ENCODE measurements at places on chromosomes 11 and 22.

DNA sequence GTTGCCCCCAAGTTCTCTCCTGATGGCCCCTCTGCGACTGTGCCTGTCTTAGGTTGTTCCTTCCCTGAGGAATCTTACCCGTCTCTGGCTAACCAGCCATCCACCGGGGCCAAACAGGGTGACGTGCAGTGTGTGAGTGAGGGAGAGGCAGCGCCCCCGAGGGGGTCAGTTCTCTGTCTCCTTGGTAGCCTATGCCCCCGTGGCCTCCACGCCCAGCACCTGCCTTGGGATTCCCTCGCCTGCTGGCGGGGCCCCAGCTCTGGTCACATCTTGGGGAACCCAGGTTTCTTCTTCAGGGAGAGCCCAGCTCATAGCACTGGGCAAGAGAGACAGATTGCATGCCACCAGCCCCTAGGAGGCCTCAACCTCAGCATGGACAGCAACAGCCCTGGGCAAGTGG lies 5.8 kb downstream of the NXF1 start:
- DNase-seq = no peak

GRCh38 chr11:36048496-36049247 lies 104.8 kb downstream of the LDLRAD3 start:
- DNase-seq = no peak

GRCh38 chr22:36336246-36337182 lies 51.3 kb downstream of the MYH9 start:
- DNase-seq = no peak

DNA sequence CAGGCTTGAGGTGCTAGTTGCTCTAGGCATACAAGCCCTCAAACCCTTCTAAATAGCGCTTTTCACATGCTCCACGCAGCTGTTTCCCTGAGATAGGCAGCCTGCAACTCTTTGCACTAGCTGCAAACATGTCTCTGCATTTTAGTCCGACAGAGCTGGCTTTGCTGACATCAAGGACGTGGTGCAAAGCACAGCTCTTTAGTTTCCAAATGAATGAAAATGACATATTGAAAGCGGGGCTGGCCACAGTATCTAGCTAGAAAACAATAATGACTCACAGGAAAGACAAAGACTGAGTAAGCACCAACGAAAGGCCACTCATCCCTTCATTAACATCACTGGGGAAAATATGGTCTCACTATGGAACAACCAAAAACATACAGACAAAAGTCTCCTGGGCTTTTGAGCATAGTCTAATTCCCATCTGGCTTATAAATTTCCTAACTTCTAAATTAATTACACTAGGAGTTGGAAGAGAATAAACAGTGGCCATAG lies 15.3 kb upstream of the ZC3H12C start:
- DNase-seq = no peak

DNA sequence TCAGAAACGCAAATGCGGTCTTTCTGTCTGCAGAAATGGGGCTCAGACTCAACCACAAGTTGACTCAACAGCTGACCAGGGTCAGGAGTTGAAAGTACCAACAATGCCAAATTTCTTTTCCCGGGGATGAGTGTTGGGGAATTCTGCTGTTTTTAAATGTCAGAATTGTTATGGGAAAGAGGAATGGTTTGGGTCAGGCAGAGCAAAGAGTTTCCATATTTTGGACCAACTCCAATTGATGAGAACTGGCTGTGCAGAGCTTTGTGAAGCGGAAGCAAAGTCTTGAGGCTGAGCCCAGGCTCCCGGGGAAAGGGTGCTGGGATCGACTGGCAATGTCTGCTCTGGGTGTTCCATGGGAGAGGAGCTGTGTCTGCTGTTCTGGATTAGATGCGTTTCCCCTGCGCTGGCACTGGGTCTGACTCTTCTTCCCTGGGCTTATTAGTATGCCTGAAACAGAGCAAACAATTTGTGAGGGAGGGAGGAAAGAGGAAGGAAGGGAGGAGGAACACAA lies 36.2 kb downstream of the TXN2 start:
- no peak for DNase-seq

DNA sequence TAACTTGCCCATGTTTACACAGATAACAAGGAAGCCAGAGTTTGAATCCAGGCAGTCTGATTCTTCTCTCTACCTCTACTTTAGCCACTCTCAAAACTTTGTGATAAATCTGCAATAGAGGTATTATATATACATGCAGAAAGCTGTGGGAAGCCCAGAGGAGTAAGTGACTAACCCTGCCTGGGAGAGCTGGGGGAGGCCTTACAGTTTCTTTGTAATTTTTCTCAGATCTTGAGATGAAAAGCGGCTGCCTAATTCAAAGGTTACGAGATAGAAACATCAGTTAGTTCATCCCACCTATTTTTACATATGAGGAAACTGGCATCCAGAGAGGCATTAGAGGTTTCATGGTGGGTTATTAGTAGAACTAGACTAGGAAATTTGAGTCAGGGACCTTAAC lies 4.9 kb downstream of the STIM1 start:
- DNase-seq = no peak

DNA sequence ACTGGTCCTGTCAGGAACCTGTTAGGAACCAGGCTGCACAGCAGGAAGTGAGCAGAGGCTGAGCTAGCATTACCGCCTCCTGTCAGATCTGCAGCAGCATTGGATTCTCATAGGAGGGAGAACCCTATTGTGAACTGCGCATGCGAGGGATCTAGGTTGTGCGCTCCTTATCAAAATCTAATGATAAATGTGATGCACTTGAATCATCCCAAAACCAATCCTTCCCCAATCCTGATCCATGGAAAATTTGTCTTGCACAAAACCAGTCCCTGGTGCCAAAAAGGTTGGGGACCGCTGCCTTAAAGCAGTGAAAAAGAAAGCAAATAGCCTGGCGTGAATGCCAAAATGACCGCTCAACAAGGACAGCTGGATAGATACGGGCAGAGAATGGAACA lies 1.9 kb upstream of the ARAP1 start:
- DNase-seq = no peak

GRCh38 chr11:131796541-131796940 lies 426.1 kb downstream of the NTM start:
- DNase-seq = no peak

- no peak for DNase-seq
Observed at GRCh38 chr11:86923999-86924766, 31.0 kb downstream of the FZD4 start.

DNA sequence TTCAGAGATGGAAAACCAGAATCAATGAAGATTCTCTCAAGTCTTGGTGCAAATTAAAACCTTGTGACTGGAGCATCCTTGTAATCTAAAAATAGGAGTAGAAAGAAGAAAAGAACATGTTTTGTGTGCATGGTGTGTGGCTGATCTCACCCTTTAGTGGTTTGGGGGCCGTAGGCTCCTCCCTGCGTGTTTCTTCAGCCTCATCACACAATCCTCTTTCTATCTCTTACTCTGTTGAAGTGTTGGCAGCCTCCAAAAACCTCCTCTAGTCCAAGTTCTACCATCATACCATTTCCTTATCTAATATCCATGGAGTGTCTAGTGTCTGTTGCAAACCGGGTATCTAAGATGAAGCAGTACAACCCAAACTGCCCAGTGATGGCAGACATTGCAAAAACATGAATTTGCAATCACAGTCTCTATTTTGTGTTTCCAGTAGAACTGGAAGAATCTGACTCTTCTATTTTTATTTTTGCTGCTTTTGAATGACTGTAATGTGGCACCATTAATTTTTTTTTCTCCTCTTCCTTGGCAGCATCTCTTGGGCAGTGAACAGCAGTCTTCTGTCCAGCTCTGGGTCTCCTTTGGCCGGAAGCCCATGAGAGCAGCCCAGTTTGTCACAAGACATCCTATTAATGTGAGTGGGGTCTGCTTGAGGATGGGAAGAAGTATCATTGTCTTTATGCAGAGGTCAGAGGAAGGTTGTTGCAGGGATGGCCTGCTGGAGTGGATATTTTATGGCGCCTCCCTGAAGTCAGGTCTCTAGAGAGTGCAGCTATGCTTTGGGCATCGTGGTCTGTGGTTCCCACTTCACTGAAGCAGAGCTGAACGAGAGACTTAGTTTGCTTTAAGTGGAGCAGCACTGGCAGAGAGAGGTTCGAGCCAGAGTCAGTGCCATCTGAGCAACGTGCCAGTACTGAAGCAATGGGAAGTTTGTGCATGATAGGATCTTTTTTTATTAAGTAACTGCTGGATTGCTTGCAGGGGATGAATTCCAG lies 60.0 kb upstream of the SORL1-AS1 start:
- no peak for DNase-seq

DNA sequence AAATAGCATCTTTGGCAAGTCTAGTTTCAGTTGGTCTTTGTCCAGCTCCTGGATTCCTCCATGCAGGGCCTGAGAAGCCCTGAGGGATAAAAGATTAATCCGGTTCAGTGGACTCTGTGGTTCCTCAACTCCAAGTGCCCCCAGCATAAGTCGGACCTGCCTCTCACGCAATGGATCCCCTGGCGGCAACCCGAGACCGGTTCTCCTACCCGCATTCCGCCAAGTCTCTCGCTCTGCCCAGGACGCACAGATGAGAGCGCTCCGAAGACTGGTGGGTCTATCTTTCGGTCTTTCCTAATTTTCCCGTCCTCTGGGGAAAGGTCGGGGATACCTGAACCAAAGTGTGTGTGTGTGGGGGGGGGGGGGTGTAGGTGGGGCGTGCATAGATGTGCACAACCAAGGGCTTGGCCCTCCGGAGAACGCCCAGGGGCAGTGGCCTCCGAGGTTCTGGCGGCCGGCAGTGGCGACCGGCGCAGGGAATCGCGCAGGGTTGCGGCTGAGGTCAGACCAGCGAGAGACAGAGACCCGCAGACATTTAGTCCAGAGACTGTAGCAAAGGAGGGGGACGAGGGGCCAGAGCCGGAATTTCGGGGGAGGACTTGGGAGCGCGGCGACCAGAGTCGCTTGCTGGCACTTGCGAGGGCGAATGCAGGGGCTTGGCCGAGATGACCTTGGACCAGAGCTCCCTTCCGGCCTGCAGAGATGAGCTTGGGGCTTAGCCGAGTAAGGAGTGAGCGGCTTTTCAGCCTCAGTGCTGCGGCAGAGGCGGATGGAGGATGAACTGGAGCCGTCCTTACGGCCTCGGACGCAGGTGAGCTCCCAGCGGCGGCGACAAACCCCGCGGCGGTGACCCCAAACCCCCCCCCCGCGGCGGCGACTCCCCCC lies 712 bp upstream of the SLC2A11 start:
- no peak for DNase-seq

GRCh38 chr22:48101704-48102103 lies 1339.3 kb downstream of the TBC1D22A start:
- DNase-seq = peak; percentile 32

DNA sequence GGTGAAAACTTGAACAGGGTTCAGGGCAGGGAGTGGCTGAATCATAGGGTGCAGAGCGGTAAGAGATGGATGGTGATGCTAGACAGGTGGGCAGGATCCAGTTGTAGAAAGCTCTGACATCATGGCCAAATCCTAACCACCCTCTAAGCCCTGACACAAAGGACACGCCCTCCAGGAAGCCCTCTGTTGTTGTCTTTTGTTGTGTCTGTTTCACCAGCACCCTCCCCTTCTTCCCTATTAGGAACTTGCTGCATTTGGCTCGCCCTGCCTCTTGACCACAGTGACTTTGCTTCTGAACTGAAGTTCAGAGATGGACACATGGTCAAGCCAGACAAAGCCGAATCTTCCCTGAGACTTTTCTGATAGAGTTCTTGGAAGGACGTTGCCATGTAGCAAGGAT lies 14.2 kb upstream of the APOL6 start:
- no peak for DNase-seq

DNA sequence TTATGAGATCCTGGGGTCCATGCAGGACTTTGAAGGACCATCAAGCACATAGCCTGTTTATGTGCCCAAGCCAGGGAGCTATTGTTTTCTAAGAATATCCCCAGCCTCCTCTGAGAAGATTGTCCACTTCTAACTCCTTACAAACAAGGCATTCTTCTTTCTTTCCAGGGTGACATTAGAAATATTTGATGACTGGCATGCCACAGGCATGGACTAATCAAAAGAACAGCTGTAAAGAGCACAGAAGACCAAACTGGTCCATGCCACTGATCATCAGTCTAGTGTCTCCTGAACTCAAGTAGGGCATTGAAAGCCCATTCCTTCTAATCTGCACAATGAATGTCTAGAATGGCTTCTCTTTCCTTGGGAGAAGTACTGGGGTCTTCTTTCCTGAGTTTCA lies 24.9 kb upstream of the LMO2 start:
- no peak for DNase-seq

DNA sequence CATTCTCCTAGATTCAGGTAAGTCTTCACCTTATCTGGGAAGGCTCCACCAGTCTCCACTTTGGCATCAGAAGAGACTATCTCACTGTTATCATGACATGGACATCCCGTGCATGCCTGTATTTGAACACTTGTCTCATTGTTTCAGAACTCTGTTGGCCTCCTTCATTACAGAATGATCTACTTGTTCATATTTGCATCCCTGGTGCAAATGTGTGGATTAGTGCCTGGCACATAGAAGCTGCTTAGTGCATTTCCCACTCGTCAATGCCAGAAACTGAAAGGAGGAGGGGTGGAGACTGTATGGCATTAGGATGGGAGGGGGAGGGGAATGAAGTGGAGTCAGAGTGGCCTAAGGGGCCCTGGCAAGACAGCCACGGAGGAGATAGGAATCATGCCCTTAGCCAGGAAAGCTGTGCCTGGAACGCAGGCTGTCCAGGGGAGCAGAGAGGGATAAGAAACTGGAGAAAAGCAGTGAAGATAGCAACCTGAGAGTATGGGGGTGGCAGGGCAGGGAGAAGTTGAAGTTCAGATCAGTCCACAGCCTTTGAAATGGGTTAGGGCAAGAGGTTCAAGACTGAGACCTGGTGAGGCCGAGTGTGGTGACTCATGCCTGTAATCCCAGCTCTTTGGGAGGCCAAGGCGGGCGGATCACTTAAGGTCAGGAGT lies 53.8 kb upstream of the CAPRIN1 start:
- DNase-seq = no peak

GRCh38 chr11:103433386-103434072 lies 324.3 kb downstream of the DYNC2H1 start:
- no peak for DNase-seq

GRCh38 chr11:12051287-12051662 lies 42.8 kb upstream of the DKK3 start:
- DNase-seq = no peak

- DNase-seq = no peak
Observed at GRCh38 chr22:35868938-35869337, 151.3 kb downstream of the APOL5 start.

DNA sequence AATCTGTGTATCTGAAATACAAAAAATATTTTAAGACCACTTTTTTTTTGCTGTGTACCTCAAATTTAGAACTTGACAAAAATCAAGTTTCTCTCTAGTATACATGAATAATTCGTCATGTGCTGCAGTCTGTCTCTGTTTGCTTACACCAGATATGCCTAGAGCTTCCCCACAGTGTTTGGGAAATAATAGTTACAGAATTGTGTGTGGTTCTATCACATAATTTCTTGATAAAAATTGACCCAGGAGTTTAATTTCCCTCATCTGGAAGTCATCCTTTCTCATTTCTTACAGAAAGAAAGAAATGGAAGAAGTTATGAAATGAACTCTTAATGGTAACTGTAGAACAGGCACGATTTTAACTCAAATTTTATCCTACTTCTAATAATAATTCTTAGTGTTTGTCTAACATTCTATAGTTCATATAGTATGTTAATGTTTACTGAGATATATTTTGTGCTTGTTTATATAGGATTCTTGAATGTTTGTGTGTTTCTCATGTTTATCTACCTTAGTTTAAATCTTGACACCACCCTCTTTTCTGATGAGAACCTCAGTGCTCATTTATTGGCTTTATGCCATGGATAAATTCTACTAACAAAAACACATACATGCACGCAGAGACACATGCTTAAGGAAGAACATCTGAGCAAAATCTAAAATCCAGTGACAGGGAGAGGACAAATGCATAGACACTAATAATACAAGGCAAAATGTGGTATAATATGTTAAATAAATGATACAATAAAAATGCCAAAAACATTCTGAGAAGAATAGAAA lies 61.4 kb upstream of the CTSC start:
- no peak for DNase-seq

GRCh38 chr11:129911298-129911697 lies 15.9 kb upstream of the NFRKB start:
- DNase-seq = no peak
